Fibroblast of skin of right quadriceps (primary cell): ENCODE measurements at places on chromosomes 11 and 22.
A peak's percentile ranks its signal among the peaks of the same experiment; 100 is the strongest.

DNA sequence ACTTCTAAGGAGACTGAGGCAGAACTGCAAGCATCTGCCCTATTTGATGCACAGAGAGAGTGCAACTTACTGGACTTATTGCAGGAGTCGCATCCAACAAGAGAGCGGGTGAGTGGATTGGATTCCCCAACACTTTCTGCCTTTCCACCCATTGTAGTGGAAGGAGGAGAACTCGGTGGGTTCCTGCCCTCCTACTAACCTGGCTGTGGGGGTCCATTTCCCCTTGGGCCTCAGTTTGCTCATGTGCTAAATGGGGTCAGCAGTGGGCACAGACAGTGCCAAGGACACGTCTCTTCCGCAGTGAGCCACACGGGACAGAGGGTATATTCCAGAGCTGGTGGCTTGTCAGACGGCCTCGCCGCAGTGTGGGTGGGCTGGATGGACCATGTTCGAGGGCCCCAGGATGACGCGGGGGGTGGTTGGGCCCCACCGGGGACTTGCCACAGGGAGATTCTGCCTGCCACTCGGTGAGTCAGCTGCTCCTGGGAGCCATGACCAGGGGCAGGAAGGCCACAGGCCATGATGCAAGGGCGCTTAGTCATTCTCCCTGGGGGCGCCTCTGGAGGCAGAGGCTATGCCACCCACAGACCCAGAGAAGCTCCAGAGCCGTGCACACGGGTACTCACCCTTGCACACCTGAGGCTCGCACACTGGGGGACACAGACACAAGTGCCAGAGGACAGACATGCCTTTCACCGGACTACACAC lies 8.2 kb downstream of the ALX4 start:
- DNase-seq: no peak

GRCh38 chr11:130778705-130779104 lies 137.6 kb downstream of the SNX19 start:
- peak; percentile 52 for DNase-seq

- no peak for DNase-seq
These were observed 865.0 kb downstream of the JRKL start for GRCh38 chr11:97254790-97255189.

DNA sequence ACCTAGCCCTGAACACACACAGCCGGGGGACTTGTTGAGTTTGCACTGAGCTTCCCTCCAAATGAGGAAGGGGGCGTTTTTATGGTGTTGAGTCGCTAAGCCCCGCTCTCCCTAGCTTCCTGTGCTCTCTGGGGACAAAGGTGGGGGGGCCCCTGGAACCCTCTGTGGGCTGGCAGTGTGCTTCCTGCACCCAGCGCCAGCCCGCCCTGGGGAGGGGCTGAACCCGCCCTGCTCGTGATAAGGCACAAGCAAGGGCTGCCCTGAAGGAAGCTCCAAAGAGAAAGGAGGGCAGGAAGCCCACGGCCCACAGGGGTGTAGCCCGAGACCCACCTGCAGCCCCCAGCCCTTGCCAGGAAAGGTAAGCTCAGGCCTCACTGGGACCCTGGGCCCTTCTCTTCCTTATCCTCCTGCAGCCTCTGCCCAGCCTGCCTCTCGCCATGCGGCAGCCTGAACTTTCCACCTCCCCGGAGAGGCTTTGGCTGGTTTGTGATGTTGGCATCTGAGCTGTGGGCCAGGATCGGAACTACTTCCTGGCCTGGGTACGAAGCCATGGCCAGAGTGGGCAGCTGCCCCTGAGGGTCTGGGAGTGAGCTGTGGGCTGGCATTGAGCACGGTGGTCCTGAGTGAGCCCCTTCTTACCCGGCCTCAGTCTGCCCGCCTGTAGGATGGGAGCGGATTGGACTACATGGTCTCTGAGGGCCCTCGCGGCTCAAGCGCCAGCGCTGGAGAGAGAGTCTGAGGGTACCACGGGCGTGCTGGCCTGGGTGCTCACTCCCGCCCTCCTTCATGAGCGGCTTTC lies at the start of gene FERMT3:
FERMT3 (plus strand) TSS at position 265 of the 799 bp plus-strand sequence. CDS start 644 bp downstream, outside the sequence.
- no peak for DNase-seq

- DNase-seq: no peak
These were observed 29.7 kb upstream of the EMSY start for GRCh38 chr11:76415073-76415472.

DNA sequence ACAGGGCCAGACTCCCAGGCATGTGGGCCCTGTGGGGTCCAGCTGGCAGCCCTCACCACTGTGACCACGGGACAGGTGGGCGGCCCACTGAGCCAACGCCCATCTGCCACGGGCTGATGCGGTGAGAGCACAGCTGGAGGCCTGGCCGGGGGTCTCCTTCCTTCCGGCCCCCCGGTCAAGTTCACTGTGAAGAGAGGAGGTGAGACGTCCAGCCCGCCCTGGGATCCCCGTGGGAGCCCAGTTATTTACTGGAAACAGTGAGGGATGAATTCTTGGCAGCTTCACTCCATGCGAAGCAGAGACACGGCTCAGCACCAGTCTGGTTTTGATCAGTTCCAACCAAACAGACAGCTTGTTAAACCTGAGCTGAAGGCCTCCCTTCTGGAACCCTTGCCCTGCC lies 38.7 kb downstream of the WNT11 start:
- DNase-seq: no peak

DNA sequence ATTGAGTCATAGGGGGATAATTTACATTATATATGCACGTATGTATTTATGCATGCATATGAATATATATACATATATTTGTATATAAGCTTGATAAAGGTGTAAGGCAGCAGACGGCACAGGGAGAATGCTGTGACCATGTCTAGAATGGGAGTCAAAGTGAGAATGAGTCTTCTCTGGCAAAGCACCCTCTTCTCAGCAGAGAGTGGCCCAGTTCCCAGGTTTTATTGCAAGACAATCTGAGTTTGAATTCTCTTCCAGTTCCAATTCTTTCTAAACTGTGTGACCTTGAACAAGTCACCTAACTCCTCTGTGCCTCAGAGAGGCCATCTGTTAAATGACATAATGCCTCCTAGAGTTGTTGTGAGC lies 13.8 kb downstream of the EHF start:
- DNase-seq: no peak

DNA sequence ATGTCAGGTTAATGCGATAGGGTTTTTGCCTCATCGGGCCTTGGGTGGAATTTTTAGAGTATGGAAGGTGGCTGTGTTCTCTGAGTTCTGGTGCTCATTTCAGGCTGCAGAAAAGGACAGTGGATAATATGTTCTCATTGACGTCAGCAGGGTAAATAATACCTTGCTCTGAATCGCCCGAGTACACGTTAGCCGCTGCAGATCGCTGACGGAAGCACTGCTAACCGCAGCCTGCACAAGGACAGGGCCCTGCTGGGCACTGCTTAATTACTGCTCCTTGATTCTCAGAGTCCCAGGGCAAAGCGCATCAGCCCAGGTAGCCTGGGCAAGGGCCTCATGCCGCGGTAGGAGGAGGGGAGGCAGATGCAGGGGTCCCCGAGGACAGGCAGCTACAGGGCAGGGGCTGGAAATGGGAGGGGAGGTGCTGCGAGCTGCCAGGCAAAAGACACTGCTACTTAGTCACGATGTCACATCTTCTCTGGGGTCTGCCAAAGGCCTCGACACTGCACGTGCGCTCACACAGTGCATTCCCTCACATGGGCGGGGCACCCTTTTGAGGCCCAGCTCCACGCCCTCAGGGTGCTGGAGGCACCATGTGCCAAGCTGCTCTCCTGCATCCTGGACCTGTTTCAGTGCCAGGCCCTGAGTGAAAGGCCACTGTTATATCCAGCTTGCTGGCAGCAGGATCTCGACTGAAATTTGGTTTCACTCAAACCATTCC lies 35.2 kb downstream of the PPP2R1B start:
- no peak for DNase-seq

- DNase-seq: peak; percentile 56
These were observed 1411.1 kb downstream of the BRD1 start for GRCh38 chr22:48416396-48417224.

- DNase-seq: peak; percentile 96
These were observed 45.1 kb downstream of the C11orf96 start for GRCh38 chr11:43987384-43988039.

- DNase-seq: no peak
These were observed 56.9 kb downstream of the AMOTL1 start for GRCh38 chr11:94825031-94825430.
